ENCODE measurements at places on chromosomes 1 and 21.
A peak's percentile ranks its signal among the peaks of the same experiment; 100 is the strongest.

DNA sequence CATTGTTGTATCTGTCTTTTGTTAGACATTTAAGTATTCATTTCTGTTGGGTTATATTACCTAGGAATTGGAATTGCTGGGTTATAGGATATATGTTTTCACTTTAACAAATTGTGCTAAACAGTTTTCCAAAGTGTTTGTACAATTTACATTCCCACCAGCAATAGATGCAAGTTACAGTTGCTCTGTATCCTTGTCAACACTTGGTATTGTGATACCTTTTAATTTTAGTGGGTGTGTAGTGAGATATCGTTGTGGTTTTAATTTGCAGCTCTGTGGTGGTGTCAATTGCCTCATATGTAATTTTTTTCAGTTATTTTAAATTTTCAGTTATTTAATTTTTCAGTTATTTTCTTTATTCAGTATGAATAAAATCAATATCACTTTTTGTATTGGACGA is 7.4 kb upstream of the DPH5 start:
- DNase-seq = no peak

DNA sequence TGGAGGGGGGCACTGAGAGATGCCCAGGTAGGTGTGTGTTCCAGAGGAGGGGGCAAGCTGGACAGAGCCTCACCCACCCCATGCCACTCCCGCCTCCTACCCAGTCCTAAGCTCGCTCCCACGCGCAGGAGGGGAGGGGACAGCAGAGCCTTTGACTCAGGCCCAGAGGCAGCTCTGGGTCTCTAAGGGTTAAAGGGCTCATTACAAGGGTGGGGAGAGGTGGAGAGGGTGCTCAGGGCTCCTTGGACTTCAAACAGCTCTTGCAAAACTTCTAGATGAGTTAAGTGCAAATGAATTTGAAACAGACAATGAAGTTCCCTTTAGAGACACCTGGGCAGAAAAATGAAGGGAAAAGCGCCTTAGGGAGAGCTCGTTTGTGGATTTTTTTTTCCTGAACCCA is 104.2 kb upstream of the CASZ1 start:
- no peak for DNase-seq

- DNase-seq = no peak
Observed at GRCh38 chr1:197399755-197400521, 131.9 kb downstream of the CRB1 start.

DNA sequence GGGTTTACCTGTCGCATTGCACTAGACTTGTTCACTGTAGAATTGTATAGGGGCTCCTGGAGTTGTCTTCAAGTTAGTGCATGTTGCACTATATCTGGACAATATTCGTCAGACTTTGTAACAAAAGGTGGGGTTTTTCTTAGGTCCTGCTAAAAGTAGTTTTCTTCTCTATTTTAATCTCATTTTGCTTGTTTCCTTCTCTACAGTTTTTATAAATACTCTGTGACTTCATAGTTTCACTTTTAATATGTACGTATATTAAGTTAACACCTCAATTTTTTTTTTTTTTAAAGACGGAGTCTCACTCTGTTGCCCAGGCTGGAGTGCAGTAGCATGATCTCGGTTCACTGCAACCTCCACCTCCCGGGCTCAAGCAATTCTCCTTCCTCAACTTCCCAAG is 26.5 kb upstream of the MRPS6 start:
- no peak for DNase-seq

DNA sequence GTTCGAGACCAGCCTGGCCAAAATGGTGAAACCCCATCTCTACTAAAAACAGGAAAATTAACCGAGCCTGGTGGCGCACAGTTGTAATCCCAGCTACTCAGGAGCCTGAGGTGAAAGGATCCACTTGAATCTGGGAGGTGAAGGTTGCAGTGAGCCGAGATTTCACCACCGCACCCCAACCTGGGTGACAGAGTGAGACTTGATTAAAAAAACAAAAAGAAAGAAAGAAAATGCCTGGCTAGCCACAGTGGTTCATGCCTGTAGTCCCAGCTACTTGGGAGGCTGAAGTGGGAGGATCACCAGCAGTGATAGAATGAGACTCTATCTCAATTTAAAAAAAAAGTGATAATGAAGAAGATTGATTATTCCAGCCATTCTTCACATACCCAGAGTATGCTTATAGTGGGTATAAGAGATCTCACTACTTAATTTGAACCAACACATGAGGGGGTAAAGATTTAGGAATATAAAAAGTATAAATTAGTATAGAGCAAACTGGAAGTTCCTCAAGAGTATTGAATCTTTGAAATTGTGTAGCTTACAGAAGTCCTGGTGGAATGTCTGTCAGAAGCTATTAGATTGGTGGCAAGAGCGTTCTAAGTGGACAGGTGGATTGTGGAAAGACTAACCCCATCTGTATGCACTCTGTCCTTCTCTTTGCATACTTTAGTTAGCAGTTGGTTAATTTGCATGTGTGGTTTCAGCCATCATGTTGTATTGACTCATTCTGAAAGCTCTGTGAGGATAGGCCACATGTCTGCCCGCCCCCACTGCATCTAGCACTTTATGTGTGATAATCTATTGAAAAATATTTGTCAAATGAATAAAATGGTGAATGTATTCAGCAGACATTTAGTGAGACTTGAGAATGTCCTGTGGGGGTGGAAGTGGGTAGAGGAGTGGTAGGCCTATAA is 25.0 kb downstream of the RLF start:
- peak; percentile 18 for DNase-seq

- no peak for DNase-seq
Observed at GRCh38 chr21:39951183-39952101, 84.2 kb downstream of the PCP4 start.

GRCh38 chr1:157944663-157945280 is 48.7 kb upstream of the KIRREL1 start:
- no peak for DNase-seq

DNA sequence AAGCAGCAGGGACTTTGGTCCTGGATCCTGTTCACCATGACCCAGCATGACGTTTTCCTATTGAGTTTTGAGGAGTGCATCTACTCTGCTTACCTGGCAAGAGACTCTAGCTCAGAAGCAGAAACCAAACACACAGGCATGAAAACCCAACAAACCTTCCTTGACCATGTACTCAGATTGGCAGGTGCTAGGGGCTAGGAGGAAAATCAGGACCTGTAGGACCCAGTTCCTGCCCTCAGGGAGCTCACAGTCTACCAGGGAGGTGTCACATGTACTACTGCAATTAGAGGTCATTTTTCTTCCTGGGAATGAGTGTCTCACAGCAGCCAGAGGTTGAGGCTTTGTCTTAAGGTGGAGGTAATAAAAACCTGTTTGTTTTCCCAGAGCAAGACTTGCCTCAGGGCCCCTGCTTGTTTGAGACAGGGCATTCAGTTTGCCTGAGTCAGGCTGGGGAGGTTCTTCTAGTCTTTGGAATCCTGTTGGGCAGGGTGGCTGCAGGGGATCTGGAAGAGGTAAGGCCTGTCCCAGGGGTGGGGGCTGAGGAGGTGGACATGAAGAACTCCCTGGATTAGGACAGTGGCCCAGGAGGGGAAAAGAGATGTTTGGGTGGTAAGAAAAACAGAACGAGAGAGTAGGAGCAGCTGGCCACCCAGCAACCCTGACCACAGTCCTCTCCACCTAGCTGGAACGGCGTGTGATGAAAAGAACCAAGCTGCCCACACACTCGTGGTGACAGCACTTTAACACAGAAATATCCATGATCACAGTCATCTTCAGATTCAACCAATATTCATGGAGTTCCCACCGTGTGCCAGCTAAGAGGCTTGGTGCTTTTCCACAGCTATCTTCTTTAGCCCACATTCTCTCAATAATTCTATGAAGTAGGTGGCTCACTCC is 30.8 kb downstream of the IER5 start:
- no peak for DNase-seq

DNA sequence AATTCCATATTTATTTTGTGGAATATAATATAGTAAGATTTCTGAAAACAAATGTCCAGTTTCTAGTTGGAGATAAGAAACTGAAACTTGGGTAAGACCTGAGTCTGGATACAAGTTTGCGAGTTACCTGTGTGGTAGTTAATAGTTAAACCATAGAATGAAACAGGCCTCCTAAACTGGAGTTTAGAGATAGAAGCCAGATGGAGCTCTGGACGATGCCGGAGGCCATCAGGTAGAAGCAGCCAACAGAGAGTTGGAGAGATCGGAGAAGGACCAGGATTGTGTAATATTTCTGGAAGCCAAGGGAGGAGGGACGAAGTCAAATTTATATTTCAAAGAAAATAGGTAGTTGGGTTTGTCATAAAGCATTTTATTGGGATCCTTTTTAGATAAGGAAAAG is 45.1 kb downstream of the ARID1A start:
- DNase-seq = no peak

DNA sequence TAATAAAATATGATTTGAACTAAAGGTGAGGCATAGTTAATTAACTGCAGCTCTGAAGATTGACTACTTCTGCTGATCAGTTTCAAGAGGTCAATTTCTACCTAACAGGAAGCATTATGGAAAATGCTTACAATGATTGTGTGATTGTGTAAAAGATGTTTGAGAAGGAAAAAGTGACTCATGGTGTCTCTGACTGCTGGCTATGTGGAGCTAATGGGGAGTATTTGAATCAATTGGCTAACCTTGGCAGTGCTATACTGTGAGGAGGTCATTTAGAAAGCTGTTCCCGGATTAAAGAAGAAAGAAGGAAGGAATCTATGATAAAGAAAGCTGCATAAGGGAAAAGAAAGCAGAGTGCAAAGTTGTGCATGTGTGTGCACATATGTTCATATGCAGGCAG is 376.5 kb downstream of the ADGRL2 start:
- no peak for DNase-seq

DNA sequence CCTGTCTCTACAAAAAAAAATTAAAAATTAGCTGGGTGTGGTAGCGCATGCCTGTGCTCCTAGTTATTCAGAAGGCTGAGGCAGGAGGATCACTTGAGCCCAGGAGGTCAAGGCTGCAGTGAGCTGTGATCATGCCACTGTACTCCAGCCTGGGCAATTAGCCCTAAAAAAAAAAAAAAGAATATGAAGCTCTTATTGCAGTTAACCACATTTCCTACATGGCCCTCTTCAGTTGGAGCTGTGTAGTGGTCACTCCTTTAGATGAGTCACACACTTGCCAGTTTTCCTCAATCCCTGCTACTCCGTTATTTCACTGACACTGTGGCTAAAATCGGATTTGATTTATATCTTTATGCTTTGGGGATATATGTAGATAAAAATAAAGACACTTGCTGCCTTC is 11.8 kb downstream of the NFYC start:
- DNase-seq = no peak

- DNase-seq = no peak
Observed at GRCh38 chr1:7525338-7526063, 245.6 kb upstream of the VAMP3 start.

- no peak for DNase-seq
Observed at GRCh38 chr1:14940285-14940870, 213.2 kb upstream of the TMEM51 start.

- DNase-seq = no peak
Observed at GRCh38 chr1:213969958-213970555, 17.7 kb upstream of the PROX1 start.

DNA sequence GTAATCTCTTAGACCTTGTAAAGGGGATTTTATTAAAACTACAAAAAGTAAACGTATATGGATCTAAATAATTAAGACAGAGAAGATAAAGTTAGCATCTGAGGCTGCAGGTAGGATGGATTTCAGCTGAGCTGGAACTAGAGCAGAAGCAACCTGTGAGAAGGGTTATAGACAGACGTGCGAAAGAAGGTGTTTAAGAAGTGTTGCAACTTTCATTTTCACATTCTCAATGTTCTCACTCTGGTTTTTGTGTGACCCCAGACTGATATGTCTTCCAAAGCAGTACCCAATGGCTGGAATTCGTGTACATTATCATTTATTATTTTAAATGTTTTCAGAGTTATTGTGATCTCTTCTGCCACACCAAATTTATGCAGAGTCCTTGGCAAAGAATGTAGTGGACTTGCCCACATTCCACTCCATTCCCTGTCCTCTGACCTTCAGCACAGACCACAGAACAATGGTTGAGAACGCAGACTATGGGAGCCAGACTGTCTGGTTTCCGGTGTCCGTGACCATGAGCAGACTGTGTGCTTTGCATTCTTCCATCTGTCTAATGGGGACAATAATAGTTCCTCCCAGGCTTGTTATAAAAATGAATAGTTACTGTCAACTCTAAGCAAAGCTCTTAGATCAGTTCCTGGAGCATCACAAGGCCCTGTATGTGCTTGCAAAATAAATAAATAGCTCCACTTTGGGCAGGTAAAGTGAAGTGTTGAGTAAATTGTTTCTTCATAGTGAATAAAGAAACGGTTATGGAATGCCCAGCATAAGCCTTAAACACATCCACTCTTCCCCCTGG is 140.6 kb upstream of the SAMSN1 start:
- DNase-seq = no peak

DNA sequence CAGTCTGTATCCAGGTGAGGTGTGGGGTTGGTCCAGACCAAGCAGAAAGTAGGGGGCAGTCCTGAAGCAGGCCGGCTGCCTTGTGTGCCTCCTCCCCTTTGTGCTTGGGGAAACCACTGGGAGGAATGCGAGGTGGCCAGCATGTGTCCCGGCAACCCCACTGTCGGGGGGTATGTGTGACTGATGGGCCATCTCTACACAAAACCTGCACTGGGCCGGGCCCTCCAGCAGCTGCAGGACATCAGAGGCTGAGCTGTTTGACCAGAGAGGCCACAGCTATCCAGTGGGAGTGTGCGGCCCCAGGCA is 33.3 kb downstream of the TMEM51 start:
- no peak for DNase-seq

DNA sequence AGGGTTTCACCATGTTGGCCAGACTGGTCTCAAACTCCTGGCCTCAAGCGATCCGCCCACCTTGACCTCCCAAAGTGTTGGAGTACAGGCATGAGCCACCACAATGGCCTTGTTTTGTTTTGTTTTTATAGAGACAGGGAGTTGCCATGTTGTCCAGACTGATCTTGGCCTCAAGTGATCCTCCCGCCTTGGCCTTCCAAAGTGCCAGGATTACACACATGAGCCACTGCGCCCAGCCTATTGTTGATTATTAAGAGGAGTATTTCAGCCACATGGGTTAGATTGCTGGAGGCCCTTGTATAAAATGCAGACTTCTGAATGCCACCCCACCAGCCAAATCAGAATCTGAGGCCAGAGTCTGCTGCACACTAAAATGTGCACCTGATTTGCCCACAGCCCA is 57.2 kb upstream of the ANGPTL1 start:
- DNase-seq = no peak

GRCh38 chr1:114509596-114510273 is 1.3 kb downstream of the TRIM33 start:
- no peak for DNase-seq

DNA sequence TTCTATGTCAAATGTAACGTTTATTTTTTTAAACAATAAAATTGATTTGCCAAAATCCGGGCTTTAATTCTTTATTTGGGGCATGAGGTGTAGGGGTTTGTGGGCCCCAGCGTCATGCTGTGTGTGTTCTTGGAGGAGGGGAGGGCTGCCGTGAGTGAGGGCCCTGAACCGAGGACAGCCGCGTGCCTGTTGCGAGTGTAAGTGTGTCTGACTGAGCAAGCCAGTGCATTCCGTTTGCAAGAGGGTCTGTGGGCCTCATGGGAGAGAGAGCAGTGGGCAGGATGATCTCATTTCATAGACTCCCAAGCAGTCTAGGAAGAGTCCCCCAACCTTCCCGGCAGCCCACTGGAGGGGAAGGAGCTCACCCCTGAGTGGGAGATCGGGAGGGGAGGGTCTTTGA is 21.4 kb upstream of the SPSB1 start:
- DNase-seq = no peak
